Activated CD4-positive, alpha-beta memory T cell treated with anti-CD3 and anti-CD28 coated beads, Interleukin-2, amount 10 ng/mL, durations not matched to agents 7 days and 5 days (primary cell): ENCODE measurements at places on chromosomes 1 and 21. TPM values are rescaled to one million over a fixed set of nuclear protein-coding genes. Genes with fewer than 3 reads are reported as not detected.

RGS13 gene
- not detected for total RNA-seq

- DNase-seq, result peak; percentile 76
These were observed at the start of gene NADK for GRCh38 chr1:1777950-1778662. TSS of gene NADK (minus strand) at chr1:1778470. CDS start at chr1:1765406, 13,064 bp downstream.

FNDC5 gene
- total RNA-seq, result not detected

DNA sequence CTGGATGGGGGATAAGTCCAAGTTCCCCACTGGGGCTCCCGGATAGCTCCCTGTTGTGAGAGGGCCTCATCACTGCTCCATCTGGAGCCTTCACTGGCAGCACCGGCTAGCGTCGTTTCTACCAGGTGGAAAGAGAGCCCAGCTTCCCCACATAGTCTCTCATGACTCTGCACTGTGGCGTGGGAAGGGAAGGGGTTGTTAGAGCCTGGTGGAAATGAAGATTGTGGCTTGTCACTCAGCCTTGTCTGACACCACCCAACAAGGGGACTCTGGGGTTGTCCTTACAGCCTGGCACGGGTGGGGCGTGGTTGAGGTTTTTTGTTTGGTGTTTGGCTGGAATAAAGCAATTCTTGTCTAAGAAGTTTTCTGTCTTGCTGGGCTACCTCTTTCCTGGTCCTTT lies 94.6 kb downstream of the ADARB1 start:
- no peak for DNase-seq

CD48 gene
- total RNA-seq, result 403 TPM

BTBD19 gene
- total RNA-seq, result 8.4 TPM

- DNase-seq, result no peak
These were observed 70.7 kb upstream of the SYT6 start for GRCh38 chr1:114224196-114224907.

MYOC gene
- total RNA-seq, result not detected
